ENCODE measurements at places on chromosomes 12 and 14.
A peak's percentile ranks its signal among the peaks of the same experiment; 100 is the strongest.

DNA sequence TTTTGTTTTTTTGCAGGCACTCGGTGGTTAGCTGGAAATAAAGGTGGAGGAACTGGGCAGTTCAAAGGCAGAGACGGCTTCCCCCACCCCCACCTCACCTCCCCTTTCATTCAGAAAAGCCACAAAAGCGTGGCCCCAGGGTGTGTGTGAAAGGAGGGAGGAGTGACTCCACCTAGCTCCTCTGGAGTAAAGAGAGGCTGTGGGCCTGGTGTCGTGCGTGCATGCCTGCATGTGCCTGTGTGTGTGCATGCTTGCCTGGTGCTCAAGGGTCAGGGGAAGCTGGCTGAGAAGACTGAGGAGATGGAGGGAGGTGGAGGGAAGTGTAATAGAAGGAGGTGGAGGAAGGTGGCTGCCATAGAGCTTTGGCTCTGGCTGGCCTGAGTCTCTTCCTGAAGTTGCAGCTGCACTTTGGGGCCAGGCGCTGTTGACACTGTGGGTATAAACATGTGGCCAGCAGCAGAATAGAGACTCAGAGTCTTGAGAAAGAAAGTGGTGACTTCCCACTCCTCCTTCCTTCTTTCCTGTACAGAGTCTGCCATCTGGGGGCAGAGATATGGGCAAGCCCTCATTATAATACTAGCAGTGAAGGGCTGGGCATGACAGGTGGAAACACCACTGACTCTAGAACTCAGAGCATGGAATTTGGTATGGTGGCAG, 36.9 kb upstream of the SINHCAF start:
- no peak for DNase-seq

GRCh38 chr14:96246539-96246847, 9.5 kb upstream of the BDKRB1 start:
- peak; percentile 95 for DNase-seq

GRCh38 chr12:89977405-89978085, 268.9 kb upstream of the ATP2B1 start:
- DNase-seq, result no peak

GRCh38 chr14:61756135-61756534, 6.1 kb upstream of the SNAPC1 start:
- DNase-seq, result no peak

GRCh38 chr14:35366521-35366976, 38.0 kb downstream of the NFKBIA start:
- DNase-seq, result no peak

- no peak for DNase-seq
Observed at GRCh38 chr12:110170535-110171185, 46.5 kb downstream of the IFT81 start.

GRCh38 chr14:69606258-69607184, 4.9 kb upstream of the SUSD6 start:
- DNase-seq, result no peak

DNA sequence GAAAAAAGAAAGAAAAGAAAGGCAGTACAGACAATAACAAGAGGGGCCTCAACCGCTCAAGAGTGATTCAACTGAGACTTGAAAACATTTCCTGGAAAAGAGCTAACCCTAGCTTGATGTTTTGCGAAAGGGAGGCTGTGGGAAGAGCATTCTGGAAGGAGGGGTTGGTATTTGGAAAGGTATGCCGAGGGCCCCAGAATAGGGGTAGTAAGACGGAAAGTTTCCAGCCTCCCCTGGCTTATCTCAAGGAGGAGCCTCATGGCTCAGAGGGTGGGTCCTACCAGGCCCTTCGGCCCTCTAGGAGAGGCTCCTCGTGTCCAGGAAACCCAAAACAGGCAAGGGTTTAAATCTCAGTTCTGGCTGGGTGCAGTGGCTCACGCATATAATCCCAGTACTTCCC, 8.4 kb downstream of the RNU4-2 start:
- DNase-seq, result no peak

DNA sequence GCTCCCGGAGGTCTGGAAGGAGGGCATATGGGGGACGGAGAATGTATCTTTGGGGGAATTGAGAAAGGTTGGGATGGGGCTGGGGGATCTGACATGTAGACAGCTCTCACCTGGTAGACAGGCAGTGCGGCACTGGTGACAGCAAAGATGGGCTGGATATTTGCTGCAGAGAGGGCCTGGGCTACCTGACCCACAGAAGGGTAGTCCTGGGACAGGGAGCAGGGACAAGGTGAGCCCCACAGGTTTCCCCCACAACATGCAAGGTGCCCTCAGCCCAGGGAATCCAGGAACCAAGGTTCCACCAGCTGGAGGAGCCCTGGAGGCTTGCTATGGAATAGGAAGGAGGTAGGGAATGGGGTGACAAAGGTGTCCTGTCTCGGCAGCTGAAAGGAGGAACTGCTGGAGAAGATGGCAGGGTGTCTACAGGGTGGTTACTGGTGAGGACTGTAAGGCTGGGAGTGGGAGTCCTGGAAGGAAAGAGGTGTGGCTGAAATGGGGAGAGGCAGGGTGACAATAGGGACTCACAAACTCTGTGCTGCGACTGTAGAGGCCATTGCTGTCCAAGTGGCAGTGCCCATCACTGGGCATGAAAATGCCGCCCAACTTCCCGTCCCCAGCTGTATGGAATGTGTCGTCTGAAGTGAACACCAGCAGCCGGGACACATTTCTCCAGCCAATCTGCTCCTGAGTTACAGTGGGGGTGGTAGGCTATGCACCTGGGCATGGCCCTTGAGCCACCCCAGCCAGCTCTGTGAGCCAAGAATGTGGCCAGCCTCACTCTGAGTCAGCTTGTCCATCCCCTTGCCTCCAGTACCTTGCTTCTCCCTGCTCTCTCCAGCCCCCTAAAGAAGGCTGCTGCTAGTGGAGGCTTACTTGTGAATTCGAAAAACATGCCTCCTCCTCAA, 11.3 kb downstream of the ITGB7 start:
- DNase-seq, result no peak

DNA sequence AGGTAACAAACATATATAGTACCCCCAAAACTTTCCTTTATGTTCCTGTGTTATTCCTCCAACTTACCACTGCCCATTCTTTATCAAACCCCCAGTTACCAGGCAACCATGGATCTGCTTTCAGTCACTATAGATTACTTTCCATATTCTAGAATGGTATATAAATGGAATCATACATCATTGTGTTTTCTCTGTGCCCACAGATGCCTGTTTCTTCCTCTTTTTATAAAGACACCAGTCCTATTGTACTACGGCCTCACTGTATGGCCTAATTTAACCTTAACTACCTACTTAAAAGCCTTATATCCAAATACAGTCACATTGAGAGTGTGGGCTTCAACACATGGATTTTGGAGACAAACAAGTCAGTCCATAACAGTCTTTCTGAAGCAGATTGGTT, 2.6 kb downstream of the TAS2R14 start:
- DNase-seq, result no peak

DNA sequence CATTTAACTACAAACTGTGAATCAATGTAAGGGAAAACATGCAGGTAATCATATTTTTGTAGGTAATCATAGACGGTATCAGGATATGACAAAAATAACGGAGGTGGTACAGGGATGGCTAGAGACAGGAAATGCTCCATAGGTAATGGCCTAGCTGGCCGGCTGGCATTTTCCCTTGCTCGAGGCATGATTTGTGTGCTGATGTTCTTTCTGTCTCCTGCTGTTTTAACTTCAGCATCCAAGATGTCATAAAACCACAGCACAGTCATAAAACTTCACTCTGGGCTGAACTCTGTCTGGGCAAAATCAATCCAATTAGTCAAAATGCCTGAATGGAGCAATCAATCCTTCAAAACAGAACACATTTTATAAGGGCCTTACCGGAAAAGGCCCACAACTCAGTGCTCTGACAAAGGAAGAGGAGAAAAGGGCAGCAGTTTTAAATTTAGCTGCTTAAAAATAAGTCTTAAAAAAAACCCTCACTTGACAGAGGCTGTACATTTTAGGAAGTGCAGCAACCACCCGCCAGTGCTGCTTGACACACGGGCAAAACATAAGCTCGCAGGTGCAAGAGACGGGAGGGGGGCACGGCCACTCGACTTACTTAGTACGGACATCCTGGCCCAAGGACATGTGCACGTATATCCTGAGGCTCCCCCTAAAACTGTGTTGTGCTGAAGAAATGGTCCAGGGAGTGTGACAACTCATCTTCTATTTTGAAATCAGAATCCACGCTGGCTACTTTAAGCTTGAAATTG, 40.5 kb upstream of the GPR68 start:
- DNase-seq, result no peak

- no peak for DNase-seq
Observed at GRCh38 chr12:1488908-1489381, 105.4 kb downstream of the FBXL14 start.

DNA sequence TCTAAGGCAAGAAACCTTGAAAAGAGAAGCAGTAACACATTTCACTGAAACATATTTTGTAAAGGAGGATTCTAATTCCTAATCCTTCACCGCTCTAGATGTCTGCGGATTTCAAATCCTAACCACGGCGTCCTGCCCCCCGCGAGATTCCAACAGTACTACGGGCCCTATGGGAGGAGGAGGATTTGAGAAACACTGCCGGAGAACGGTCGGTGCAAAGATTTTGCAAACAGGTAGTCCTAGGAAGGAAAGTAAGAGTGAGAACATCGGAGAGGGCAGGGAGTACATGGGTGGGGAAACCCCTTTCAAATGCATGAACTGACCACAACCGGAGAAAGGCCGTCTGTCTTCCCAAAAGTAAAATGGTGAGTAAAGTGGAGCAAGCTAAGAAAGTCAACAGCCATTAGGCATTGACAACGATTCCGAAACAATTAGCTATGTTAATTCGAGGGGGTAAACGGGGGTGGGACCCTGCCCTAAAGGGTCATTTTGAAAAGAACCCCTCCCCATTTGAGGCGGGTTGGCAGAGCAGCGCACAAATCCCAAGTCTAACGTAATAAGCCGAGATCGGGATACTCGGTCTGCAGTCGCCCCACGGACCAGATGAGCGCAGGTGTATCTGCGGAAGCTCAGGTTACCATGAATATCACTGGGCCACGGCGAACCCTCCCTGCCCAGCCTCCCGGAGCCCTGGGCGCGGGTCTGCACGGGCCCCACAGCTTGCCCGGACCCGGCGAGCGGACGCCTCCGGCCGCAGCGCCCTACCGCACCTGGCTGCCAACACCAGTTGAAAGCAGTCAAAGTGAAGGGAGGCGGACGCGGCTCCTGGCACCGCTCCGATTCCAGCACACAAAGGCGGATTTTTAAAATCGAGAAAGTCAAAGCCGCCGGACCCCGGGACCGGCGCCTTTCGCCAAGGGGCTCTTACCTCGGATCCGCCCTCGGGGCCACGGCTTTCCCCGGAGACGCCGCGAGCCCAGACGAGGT, 662 bp downstream of the EPS8 start:
- DNase-seq, result peak; percentile 4

DNA sequence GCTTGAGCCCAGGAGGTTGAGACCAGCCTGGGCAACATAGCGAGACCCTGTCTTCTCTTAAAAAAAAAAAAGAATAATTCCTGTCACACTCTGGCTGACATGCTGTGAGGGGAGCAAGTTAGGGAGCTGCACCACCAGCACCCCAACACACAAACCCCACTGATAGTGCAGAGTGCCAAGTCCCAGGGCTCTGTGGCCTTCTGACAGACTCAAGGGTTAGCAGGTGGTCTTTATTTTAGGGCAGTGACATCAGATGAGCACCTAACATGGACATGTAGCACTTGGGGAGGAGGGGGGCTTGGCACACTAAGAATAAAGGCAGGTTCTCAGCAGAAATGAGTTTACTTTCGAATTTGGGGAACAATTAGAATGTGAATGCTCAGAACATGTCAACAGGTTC, 6.8 kb downstream of the USP5 start:
- no peak for DNase-seq

DNA sequence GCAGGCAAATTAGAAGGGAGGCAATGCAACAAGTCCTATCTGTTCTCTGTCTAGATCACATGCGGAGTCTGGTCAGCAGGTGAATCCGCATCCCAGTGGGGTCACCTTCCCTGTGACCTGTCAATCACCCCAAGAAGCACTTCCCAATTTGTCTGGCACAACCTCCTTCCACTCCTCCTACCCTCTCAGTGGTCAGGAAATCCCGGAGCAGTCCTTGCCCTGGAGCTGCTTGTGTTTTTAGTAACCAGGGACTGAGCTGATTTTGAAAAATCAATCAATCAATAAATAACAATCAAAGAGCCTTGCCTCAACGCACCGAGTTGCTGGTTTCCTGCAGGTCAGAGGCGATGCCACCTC, 572 bp upstream of the ACSS3 start:
- DNase-seq, result no peak

GRCh38 chr12:116524311-116524710, 34.9 kb upstream of the MAP1LC3B2 start:
- DNase-seq, result no peak

DNA sequence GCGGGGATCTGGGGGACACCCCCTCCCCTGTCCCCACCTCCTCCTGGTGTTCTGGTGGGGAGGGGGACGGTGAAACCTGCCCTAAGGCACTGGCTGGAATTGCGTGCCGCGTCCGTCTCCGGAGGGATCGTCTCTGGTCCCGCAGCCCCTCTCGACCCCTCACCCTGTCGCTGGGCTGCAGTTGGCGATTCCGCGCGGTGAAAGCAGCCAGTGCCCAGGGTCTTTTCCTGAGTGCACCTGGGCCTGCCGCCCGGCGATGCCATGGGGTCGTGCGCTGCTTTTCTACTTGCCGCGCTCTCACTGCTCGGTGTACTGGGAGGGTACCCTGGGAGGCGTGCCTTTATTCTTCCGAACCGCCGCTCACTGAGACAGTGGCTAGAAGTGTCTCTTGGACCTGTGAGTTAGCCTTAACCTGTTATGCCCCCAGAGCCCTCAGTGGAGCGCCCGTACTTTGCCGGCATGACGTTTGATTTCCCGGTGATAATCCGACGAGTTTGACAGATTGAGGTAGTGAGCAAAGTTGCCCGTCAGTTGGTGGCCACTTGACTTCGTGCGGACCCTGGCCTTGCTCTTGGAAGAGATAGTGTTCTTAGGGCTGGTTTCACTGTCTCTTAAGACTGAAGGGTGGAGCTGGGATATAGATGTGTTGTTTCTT, 788 bp downstream of the SFSWAP start:
- DNase-seq, result no peak

DNA sequence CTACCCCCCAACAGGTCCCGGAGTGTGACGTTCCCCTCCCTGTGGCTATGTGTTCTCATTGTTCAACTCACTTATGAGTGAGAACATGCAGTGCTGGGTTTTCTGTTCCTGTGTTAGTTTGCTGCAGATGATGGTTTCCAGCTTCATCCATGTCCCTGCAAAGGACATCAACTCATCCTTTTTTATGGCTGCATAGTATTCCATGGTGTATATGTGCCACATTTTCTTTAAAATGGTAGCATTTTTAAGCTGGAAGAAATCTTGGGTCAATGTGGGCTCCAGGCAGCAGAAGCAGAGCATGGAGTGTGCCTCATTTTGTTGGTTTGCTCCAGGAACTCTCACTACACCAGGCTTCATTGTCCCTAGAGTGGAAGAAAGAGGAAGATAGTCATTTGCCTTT, 47.6 kb upstream of the ITPR2 start:
- DNase-seq, result no peak

DNA sequence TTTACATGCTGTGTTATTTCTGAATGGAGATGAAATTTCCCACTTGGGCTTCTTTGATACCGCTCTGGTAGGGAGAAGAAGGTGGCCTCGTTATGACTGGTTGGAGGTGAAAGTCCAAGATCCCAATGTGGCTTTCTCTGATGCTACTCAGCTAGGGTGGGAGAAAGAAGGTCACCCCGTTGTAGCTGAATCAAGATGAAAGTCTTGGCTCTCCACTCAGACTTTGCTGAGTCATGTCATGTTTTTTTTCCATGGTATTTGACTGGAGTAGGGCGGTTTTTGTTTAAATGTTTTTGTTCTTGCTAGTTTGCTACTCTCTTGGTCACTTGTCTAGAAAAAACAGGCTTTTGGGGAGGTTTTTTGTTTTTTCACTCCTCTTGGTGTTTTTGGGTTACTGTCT, 2.4 kb upstream of the PDE6H start:
- DNase-seq, result no peak

GRCh38 chr14:77886010-77886409, 86.1 kb downstream of the ADCK1 start:
- no peak for DNase-seq

Measured in amniotic stem cell (primary cell).